Germinal center (tissue), 1 donor: ENCODE measurements at places on chromosomes 13 and 19.

GRCh38 chr13:113365583-113365970, 1.6 kb upstream of the GRTP1 start:
- DNase-seq = no peak

GRCh38 chr19:16514383-16515019, 18.3 kb downstream of the C19orf44 start:
- no peak for DNase-seq

- no peak for DNase-seq
Measured at GRCh38 chr13:35393886-35394285, 82.6 kb downstream of the MAB21L1 start.

- no peak for DNase-seq
Measured at GRCh38 chr13:113946409-113947181, 27.3 kb downstream of the C13orf46 start.

GRCh38 chr13:51371768-51372399, 32.4 kb downstream of the SERPINE3 start:
- no peak for DNase-seq

- no peak for DNase-seq
Measured at GRCh38 chr13:72170571-72170970, 303.6 kb upstream of the DACH1 start.

- no peak for DNase-seq
Measured at GRCh38 chr13:22903301-22903700, 277.5 kb upstream of the SGCG start.

GRCh38 chr19:13366529-13367143, 139.6 kb downstream of the CACNA1A start:
- no peak for DNase-seq

DNA sequence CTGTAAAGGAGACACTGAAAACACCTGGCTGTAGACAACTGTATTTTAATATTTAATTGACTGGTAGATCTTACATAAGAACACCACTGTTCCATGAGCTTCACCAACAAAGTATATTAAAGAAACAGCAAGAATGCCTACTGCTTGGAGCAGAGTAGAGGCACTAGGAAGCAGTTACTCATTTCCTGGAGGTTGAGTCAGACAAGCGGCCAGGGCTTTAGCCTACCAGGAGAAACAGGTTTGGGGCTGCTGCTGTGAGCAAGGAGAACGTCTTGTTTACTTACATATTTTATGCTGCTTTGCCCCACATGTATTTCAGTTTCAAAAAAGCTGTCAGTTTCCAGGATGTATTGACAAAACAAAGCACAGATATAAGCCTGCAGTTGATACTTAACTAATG, 33.4 kb downstream of the ALG5 start:
- no peak for DNase-seq

GRCh38 chr19:7715671-7716070, 13.7 kb upstream of the FCER2 start:
- no peak for DNase-seq

- DNase-seq = no peak
Measured at GRCh38 chr13:65064967-65065366, 2165.2 kb downstream of the PCDH9 start.

GRCh38 chr19:46725036-46725820, 8.3 kb upstream of the PRKD2 start:
- DNase-seq = no peak

GRCh38 chr13:111886217-111886945, 180.6 kb upstream of the SOX1 start:
- no peak for DNase-seq

DNA sequence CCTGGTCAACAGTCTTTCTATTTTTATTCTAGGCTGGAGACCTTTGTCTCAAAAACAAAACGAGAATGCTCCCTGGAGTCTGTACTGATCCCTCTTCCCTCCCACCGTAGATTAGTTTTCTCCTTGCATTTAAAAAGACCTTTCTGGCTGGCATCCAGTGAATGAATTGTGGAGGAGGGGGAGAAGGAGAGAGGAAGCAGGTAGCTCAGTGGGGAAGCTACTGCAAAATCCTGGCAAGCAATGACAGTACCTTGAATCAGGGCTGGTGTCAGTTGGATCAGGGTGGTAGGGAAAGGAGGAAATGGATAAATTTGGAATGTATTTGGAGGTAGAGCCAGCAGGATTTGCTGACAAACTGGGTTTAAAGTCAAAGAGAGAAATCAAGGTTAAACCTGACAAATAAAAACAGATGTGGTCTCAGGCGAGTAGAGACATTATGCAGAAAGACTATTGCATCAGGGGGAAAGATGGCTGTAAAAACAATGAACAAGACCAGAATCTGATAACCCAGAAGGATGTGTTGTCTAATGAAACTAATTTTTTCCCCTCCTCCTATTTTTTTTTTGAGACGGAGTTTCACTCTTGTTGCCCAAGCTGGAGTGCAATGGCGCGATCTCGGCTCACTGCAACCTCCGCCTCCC, 3.5 kb upstream of the CYP2S1 start:
- DNase-seq = no peak

- DNase-seq = no peak
Measured at GRCh38 chr19:2477732-2478191, 1.8 kb downstream of the GADD45B start.

DNA sequence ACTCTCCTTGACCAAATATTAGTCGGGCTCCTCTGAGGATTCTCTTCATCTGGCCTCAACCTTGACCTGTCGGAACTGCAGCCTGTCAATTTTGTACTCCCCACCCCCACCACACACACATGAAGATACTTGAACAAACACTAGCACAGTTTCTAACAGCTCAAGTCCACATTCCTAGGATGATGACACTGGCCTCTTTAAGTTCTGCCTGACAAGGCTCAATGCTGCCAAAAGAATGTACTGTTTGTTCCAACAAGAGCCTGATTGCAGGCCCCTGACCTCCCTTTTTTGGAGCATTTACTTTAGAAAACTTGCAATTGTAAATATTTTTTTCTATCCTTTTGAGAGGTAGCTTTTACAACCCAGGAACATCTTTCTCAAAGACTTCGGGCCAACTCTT, 169.2 kb upstream of the IRS2 start:
- DNase-seq = no peak

- DNase-seq = no peak
Measured at GRCh38 chr13:113448545-113448884, 4.8 kb downstream of the ADPRHL1 start.

DNA sequence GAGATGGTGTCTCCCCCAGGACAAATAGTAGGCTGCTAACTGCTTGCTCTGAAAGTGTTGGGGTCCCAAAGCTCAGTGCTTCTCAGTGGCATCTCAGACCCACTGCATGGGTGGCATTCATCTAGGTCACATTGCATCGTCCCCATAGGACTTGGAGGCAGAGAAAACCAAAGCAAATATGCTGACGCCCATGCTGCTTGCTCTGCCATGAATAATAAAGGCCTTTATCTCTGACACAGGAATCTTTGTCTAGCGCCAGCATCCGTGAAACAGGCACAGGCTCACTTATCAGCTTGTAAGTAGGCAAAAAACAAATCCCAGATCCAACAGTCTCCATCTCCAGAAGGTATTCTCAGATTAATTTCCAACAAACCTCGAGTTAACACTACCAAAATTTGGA, 18.9 kb upstream of the IPO5 start:
- no peak for DNase-seq

DNA sequence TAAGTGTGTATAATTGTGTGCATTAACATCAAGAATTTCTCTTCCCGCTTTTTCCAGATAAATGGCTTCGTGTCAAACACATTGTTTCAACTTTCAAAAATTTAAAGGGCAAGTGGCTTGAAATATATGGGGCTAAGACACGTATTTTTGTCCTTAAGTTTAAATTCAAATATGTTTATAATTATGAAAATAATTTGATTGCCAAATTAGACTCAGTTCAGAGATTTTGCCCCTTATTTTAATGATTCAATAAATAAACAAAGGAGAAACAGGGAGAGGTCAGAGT, 1159.2 kb upstream of the MIR17HG start:
- no peak for DNase-seq
